ENCODE measurements at places on chromosomes 3 and 15.

- peak; percentile 2 for DNase-seq
Observed at GRCh38 chr15:77538027-77538451, 94.7 kb downstream of the LINGO1 start.

GRCh38 chr15:73518180-73518862, 75.4 kb downstream of the REC114 start:
- DNase-seq = peak; percentile 4

DNA sequence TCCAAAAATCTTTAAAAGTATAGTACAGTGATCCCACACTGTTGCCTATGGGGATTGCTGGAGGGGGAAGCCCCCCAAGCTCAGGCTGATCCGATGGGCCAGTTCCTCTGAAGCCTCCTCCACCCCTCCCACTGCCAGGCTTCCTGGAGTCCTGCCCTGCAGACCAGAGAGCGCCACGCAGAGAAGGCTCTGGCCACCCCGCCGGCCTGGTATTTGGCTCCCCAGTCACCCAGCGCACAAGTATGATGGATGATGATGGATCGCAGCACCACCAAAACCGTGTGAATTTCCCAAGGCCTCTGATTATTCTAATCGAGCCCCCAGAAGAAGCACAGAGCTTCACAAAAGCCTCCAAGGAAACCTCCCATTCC, 259.0 kb downstream of the MECOM start:
- peak; percentile 80 for DNase-seq

- DNase-seq = peak; percentile 68
Observed at GRCh38 chr3:170809007-170809974, 60.7 kb downstream of the RPL22L1 start.

- no peak for DNase-seq
Observed at GRCh38 chr3:196931828-196932587, 10.3 kb downstream of the NCBP2 start.

GRCh38 chr3:188754267-188754666, 417.5 kb upstream of the TPRG1 start:
- DNase-seq = no peak

DNA sequence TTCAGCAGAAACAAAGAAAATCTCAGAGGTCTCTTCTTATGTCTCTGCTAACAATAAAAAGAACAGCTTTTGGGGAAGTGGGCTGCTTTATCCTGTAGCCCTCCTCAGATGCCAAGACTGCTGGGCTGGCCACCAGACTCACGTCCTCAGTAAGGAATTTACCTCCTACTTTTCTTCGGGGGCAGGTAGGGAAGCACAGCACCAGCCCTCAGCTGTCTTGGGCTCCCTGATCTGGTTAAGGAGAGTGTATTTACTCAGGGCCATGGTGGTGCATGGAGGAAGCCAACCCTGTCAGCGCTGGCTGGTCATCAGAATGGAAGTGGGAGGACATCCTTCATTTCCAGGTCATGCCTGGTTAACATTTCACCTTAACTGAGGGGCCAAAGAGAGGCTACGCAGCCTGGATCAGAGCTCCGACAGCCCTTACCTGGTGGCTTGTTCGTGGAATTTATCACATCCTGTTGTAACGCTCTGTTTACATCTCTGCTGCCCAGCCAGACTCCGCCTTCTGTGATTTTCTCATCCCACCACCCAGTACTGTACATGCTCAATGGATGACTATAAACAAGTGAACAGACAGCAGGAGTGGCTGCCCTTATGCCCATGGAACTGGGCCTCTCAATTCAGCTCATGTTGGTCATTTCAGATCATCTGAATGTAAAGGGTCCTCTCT, 108.3 kb downstream of the IGF2BP2 start:
- no peak for DNase-seq

- DNase-seq = no peak
Observed at GRCh38 chr3:126432361-126433104, 37.8 kb downstream of the CFAP100 start.

- peak; percentile 94 for DNase-seq
Observed at GRCh38 chr15:42056934-42057798, 36.3 kb upstream of the PLA2G4E start.

DNA sequence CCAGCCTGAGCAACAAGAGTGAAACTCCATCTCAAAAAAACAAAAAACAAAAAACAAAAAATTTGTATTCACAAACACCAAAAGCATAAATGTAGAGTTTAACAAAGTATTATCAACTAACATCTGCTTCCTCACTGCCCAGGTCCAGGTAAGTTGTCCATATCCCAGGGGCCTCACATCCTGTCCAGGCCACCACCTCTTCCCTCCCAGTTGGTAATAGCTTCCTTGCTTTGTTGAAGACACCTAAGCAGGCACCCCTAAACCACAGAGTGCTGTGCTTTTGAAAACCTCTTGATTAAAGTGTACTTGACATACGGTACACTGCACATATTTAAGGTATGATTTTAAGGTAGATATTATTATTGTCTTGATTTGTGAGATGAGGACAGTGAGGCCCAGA, 299.8 kb downstream of the SHQ1 start:
- no peak for DNase-seq

DNA sequence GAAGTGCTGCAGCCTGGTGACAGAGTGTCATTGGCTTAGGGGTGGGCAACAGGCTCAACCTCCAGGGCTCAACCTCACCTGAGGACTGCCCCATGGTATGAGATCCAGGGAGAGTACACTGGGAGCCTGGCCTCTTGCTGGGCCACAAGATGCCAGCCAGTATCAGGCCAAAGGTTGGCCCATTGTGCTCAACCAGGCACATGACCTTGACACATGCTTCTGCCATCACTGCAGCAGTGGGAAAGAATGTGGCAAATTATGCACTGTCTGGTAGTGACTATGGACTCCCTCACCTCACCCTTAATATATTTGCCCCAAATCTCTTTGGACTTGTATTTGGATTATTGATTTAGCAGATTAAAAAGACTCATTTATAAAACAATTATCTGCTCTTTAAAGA, 233.9 kb upstream of the GOLGA6L4 start:
- DNase-seq = no peak

- DNase-seq = no peak
Observed at GRCh38 chr3:112651516-112651915, 10.6 kb upstream of the CCDC80 start.

- no peak for DNase-seq
Observed at GRCh38 chr3:76824658-76825240, 215.2 kb upstream of the ROBO2 start.

DNA sequence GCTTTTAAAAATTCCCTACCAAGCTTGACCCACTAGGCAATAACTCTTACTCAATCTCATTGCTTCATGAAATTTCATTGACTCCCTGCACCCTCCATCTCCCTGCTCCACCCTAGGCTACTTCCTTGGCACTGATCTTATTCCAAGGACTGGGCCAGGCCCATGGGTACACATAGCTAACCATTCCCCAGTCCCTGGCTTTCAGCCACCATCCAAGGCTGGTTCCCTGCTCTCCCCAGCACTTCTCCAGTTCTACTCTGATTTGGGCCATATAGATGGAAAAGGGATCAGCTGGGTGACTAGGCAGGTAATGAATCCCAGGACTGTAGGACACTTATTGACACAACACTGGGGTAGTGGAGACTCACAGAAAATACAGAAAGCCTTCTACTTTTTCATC, 88.1 kb upstream of the NEO1 start:
- DNase-seq = no peak

GRCh38 chr15:94266789-94267188, 35.4 kb downstream of the MCTP2 start:
- DNase-seq = no peak

DNA sequence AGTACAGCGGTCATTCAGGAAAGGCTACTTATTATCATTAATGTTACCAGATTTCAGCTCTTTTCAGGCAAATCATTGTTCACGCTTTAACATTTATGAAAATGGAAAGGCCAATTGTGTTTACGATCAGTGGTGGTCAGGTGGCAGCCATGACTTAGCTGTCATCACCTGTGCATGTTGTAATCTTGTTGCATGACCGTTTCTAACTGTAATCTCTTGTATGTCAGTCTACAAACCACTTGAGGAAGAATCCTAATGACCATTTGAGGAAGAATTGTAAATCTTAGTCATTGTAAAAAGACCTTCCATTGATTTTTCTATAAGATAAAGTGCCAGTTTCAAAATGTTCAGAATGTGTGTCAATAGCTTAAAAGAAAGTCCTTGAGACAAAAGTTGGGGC, 100.4 kb downstream of the SERPINI1 start:
- DNase-seq = no peak

DNA sequence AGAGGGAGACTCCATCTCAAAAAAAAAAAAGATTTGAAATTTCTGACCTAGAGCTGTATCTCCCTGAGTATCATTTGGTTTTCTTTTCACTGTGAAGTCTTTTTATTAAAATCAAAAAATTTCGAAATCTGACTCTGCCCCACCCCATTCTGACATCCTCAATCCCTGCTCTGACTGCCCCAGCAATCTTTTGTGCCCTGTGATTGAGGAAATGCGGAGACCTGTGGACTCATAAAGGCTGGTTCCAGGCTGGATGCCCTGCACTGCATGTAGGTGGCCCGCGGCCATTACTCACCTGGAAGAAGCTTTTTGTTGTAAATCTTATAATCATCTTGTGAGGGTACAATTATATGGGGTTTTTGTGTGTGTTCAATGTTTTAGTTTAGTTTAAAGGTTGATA, 147.3 kb upstream of the SEMA6D start:
- no peak for DNase-seq

DNA sequence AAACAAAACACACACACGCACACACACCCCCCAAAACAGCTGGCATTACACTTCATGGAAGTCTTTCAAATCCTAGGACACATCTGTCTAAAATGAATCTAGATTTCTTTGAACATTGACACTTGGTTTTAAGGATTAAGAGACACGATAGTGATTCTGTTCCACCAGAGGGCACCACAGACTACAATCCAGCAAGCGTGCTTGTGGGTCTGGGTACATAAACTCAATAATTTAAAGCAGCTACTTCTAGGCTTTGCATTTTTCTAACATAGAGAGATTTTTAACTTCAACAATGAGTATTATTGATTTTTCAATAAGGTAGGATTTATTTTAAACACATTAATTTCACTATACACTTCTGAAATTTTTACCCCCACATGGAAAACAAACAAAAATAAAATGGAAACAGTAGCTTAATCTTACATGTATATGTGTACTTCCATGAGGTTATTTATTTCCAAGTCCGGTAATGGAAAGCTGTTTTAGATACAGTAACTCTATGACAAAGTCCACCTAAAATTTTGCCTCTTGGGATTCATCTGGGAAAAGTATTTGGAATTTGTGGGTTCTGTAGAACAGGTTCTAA, 564.0 kb upstream of the TGFBR2 start:
- DNase-seq = peak; percentile 39

GRCh38 chr3:195746346-195746745, 25.6 kb downstream of the MUC20 start:
- DNase-seq = no peak

GRCh38 chr3:23071758-23072157, 131.4 kb upstream of the UBE2E2 start:
- no peak for DNase-seq

GRCh38 chr3:65174713-65175112, 486.9 kb upstream of the ADAMTS9 start:
- no peak for DNase-seq

- DNase-seq = no peak
Observed at GRCh38 chr3:46539443-46540005, 26.6 kb downstream of the LRRC2 start.

GRCh38 chr3:72247126-72247525, 462.2 kb upstream of the PROK2 start:
- no peak for DNase-seq

- DNase-seq = peak; percentile 82
Observed at GRCh38 chr15:74406992-74407705, 26.6 kb downstream of the SEMA7A start.

DNA sequence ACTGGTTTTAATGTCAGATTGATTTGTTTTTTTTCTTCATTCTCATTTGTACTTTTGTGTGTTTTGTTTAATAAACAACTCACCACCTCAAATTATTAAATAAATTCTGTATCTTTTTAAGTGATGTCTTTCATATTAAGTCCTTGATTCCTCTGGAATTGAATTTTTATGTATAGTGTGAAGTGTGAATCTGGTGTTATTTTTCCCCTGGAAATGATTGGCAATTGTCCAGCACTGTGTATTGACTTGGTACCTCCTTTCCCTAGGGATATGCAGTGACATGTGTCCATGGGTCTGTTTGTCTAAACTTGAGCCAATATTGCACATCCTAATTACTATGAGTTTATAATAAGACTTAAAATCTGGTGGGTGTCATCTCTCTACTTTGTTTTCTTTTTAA, 2.1 kb downstream of the RNU5B-1 start:
- DNase-seq = no peak

DNA sequence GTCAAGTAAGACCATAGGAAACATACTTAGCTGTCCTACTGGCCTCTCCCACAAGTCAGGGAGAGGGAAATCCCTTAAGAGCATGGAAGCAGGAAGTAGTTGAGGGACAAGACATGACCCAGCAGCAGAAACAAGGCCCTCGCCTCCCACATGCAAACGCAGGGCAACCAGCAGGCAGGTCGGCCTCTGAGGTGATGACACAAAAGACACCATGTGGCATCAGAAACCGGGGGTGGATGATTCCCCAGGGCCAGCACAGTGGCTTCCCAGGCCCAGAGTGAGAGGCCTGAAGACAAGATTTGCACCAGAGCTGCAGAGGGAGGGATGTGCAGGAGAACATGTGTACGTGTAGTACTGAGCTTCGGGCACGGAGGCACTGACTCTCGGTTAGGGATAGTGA, 26.3 kb downstream of the PXYLP1 start:
- no peak for DNase-seq

- no peak for DNase-seq
Observed at GRCh38 chr3:15953841-15954240, 156.1 kb upstream of the ANKRD28 start.

GRCh38 chr3:113659101-113659541, 37.3 kb downstream of the USF3 start:
- DNase-seq = no peak

DNA sequence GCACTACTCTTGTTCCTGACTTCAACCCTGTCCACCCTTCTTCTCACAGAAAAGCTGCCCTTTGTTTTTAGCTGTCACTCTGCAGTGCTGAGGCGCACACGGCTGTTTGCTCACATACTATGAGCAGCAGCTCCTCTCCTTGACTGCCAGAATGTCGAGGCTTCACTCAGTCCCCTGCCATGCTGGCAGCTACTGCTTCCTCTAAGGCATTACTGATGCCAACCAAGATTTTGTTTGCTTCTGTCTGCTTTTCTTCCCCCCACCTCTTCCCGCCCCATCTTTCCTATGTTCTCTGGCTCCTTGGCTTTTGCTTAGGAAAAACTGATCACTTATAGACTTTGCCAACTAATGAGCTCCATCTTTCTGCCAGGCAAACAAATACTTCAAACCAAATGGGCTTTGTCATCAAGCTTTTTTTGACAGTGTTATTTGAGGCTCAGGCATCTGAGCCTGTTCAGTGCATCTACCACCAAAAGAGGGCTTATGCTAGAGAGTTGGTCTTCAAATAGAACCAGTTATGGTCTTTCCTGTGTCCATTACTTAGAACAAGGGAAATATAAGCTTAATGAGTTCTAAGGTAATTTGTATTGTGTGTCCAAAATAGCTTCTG, 81.0 kb downstream of the FBXL2 start:
- DNase-seq = no peak

GRCh38 chr3:178623666-178624255, 87.5 kb downstream of the KCNMB2 start:
- no peak for DNase-seq
